Calu3 (cell line): ENCODE measurements at places on chromosomes 12 and 14.

DNA sequence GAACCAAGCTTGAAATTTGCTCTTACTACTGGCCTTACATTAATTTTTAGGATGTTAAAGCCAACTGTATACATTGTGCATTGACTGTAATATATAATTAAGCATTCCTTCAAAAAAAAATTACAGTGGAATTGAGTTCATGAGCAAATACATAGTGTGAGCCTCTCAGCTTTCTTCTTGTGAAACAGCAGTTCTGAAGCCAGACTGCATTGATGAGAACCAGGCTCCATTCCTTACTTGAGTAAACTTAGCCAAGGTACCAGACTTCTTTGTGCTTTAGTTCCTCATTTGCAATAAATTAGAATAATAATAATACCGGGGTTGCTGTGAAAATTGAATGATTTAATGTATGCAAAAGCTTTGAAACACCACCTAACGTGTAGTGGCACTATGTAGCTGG is 169.5 kb downstream of the ANO4 start:
- DNase-seq, result no peak

DNA sequence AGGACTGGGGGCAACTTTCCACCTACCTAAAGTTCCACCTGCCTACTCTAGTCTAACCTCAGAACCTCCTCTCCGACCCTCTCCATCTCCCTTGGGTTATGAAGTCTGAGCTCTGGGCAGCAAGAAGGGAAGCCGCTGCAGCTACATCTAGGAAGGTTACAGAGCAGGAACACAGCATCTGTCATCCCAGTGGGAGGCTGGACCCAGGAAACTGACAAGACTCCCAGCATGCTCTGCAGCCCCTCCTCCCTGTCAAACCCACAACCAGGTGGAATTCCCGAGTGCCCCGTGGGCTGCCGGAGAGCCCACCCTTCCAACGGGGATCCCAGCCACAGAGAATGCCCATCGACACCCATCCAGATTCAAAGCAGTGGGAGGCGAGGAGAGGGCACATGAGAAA is 2.1 kb downstream of the TESC start:
- DNase-seq, result peak; percentile 56

- DNase-seq, result no peak
Observed at GRCh38 chr12:110338754-110339153, 57.7 kb downstream of the ATP2A2 start.

DNA sequence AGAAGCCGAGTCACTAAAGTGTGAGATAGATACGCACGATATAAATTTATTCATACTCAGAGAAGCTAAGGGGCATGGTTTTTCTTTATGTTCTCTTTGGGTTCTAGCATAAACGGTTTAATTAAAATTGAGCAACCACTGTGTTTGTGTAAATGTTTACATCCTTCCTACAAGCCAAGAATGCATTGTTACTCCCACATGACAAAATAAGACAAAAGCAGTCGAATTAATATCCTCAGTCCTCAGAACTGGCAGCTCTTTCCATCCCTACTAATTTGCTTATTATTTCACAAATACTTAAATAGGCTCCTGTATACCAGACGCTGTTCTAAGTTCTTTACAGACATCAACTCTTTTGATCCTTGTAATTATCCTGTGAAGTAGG is 32.0 kb downstream of the SSPN start:
- DNase-seq, result no peak

DNA sequence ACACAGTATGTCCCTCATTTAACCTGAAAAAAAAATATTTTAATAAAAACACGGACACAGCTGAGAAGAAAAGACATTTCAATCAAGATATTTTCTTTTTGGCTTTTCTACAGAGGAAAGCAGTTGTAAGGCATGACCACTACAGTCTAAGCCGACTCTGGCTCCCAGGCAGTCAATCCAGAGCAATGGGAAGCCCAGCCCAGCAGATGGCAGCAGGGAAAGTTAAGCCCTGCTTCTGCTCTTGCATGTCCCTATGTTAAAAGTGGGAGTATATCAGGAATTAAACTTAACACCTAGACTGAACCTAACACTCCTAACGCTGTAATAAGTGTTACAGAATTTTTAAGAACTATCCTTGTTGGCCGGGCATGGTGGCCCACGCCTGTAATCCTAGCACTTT is 19.5 kb upstream of the HAL start:
- peak; percentile 49 for DNase-seq

DNA sequence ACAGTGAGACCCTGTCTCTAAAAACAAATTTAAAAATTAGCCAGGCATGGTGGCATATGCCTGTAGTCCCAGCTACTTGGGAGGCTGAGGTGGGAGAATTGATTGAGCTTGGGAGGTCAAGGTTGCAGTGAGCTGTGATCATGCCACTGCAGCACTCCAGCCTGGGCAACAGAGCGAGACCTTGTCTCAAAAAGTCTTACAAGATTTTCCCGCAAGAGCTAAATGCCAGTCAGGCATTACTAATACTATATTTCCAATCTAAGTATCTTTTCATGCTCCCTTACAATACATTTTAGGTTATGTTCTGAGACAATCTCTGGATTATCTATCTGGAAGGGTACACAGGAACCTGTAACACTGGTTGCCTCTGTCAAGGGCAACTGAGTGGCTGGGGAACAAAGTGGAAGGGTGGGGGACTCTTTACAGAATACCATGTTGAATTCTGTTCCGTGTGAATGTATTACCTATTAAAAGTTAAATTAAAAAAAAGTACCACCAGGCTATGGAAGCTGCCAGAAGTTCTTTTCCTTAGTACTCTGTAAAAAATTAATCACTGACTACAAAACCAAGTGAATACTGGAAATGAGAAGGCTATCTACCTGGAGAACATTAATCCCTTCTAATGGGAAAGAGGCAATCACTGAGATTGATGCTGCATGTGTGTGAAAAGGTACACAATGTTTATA is 56.7 kb downstream of the BTBD7 start:
- no peak for DNase-seq

DNA sequence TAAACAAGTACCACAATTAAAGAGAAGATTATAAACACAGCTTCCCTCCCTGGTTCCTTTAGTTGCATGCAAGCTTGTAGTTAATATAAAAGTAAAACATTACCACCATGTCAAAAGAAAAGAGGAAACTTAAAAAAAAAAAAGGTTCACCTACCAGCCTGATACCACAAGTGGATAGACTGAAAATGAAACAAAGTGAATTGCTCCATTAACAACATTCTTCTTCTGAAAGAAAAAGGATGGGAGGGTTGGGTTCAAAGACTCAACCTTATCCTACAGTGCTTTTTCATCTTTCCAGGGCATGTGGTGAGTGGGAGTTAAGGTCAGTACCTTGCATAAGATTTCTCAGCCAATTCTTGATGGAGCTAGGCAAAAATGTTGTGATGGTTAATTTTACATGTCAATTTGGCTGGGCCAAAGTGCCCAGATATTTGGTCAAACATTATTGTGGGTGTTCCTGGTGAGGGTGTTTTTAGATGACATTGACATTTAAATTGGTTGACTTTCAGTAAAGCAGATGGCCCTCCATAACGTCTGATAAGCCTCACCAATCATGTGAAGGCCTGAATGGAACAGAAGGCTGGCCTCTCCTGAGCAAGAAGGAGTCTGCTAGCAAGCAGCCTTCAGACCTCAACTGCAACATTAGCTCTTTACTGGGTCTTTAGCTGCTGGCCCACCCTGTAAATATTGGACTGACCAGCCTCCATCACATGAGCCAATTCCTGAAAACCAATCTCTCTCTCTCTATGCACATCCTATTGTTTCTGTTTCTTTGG is 28.8 kb downstream of the VCPKMT start:
- no peak for DNase-seq

GRCh38 chr12:51009056-51009440 is 17.1 kb downstream of the SLC11A2 start:
- no peak for DNase-seq

DNA sequence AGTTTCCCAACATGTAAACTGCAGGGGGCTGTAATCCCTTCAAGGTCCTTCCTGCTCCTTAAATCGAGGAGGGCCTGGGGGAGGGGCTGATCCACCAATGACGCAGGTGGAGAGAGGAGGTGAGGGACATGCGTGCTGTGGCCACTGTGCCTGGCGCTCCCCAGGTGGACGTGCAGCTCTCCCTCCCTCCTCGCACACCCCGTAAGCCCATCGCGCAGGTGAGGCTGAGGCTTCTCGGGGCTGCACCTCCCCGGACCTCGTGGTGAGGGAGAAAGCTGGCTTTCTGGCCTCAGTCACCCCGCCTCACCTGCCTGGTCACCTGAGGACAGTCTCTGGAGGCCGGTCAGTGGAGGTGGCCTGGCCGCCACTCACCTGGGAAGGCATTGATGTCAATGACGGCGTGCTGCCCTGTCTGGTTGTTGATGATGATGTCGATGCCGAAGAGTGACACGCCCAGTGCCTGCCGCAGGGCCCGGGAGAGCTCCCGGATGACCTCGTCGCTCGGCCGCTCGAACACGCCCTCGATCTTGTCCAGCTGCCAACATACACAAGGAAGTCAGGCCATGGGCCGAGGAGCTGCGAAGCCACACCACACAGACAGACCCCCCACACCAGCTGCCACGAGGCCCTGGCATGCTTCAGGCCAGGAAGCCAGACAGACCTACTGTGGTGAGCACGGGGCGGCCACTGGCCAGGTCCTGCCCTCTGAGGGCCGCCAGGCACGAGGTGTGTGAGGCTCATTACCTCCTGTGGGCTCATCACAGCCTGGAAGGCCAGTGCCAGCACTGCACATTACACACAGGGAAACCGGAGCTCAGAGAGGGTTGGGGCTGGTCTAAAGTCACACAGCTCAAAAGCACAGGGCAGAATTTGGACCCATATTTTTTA is 23.3 kb downstream of the CHGA start:
- DNase-seq, result peak; percentile 92

DNA sequence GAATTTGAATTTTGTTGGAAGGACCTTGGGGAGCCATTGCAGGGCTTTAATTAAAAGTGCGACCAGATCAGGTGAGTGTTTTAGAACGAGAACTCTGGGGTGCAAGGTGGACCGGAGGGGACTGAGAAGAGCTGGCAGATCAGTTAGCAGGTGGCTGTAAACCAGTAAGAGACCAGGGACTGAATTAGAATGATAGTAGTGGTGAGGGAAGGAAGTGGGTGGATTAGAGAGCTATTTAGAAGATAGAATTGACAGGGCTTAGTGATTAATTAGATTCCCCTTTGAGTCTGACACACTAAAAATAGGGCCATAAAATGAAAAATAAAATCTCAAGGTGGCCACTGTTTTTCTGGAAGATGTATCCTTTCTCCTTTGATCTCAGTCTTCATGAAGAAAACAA is 44.8 kb downstream of the PLXNC1 start:
- no peak for DNase-seq

GRCh38 chr14:103450416-103450815 is 65.2 kb downstream of the MARK3 start:
- no peak for DNase-seq

DNA sequence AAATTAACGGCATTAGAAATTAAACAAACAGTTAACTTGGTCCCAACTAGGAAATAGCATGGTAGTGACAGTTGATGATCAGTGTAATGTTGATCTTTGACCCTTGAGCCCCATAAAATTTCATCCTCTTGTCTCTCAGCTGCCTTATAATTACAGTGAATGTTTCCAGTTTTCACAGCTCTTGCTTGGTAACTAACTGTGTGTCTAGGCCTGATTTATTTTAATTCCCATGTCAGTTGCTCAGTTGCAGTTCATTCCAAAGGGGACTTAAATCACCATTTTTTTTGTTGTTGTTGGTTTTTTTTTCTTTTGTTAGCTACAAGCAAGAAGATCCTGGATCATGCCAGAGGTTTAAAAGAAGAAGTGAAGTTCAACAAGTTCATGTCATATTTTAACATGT is 1883.7 kb upstream of the FLRT2 start:
- DNase-seq, result no peak

DNA sequence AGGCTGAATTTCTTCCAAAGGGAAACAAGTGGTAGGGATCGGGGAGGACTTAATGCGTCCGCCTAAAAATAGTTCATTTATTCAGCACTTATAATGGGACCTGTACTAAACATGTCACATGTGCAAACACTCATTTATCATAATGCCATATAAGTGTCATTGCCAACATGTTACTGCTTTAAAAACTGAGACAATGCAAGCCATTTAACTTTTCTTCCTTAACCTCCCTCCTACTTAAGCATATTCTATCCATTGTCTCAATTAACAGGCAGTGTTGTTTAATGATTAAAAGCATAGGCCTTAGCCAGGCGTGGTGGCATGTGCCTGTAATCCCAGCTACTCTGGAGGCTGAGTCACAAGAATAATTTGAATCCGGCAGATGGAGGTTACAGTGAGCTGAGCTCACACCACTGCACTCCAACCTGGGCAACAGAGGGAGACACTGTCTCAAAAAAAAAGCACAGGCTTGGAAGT is 13.5 kb upstream of the SCFD1 start:
- DNase-seq, result peak; percentile 64

- peak; percentile 34 for DNase-seq
Observed at GRCh38 chr12:93591137-93591868, 18.8 kb downstream of the SOCS2 start.

DNA sequence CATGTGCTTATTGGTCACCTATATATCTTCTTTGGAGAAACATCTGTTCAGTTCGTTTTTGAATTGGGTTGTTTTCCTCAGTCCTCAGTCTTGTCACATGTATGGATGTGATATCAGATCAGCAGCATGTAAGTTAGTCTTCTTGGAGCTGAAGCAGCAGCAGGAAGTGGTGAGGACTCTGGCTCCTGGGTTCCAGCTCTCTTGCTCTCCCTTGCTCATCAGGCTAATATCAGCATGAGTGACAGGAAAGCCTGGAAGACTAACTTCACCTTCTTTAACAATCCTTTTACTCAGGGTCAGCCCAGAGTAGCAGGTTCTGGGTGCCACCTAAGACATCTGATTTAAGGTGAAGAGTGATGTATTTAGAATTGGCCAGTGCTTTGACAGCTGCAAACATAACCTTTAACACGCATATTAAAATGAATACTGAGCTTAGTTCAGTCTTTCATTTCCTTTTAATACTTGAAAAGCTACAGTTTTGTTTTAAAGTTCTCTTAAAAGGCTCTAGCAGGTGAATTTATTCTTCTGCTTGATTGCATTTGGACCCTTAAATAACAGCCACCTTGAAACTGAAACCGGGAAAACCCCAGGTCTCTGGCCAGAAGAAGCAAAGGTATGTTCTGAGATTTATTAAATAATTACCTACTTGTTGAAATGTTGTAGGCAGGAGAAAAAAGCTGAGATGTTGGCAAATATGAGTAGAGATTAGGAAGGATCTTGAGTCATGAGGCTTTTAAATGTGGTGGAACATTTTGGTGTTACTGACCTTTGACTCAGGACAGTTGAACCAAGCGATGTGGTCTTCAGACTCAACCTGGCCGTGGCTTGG is 54.3 kb downstream of the DRAM1 start:
- DNase-seq, result no peak

GRCh38 chr14:105486163-105486973 is at the start of gene CRIP1:
TSS of gene CRIP1 (plus strand) at chr14:105486886. CDS start at chr14:105487260, 374 bp downstream.
- DNase-seq, result no peak

GRCh38 chr12:133010657-133011297 is 24.6 kb downstream of the ZNF26 start:
- no peak for DNase-seq

DNA sequence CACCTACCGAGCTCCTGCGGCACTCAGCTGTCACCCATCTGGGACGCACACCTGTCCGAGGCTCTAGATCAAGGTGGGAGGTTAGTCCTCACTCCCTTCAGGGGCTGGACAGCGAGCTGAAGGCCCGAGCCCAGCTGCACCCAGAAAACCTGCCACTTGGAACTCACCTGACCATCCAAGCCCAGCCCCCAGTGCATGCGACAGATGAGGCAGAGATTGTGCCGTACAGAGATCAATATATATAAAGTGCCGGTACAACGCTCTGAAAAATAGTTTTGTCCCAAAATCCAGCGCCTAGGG is 3.0 kb downstream of the ANKRD9 start:
- no peak for DNase-seq

- peak; percentile 58 for DNase-seq
Observed at GRCh38 chr14:52951681-52952554, 1.1 kb upstream of the FERMT2 start.
